CD4-positive, alpha-beta T cell treated with Interleukin-12 subunit alpha and Interleukin-12 subunit beta, for 1 hour (primary cell): ENCODE measurements at places on chromosomes 12 and 14.

- no peak for DNase-seq
These were observed 2.3 kb downstream of the CDK17 start for GRCh38 chr12:96397756-96398423.

DNA sequence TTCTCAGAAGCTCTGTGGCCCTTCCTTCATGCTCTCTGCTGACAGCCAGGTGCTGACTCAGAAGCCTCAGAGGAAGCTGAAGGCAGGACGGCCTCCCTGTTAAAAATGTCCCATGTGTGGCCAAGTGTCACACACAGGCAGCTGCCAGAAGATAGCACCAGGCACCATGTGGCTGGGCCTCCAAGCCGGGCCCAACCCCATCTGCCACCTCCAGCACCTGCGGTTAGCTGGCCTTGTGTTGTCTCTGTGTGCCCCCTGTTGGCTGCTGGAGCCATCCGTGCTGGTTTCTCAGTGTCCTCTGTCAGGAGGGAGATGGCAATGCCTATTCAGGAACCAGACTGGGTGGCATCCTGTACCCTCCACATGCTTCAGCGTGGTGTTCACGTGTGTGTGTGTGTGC lies 63.2 kb downstream of the TSPAN11 start:
- DNase-seq, result no peak

DNA sequence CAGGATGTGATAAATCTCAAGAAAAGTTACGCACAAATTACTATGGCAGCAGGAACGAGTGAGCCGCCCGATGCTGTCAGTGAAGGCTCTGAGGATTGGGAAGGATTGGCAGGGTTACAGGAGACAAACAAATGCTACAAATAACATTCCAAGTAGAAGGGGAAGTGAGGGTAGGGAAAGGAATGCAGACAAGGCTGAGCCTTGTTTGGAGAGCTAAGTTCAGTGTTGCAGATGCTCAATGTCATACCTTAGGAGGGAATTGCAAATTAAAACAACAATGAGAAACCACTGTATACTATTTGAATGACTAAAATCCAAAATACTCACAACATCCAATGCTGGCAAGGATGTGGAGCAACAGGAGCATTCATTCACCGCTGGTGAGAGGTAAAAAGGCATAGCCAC lies 1.3 kb downstream of the CLEC9A start:
- no peak for DNase-seq

DNA sequence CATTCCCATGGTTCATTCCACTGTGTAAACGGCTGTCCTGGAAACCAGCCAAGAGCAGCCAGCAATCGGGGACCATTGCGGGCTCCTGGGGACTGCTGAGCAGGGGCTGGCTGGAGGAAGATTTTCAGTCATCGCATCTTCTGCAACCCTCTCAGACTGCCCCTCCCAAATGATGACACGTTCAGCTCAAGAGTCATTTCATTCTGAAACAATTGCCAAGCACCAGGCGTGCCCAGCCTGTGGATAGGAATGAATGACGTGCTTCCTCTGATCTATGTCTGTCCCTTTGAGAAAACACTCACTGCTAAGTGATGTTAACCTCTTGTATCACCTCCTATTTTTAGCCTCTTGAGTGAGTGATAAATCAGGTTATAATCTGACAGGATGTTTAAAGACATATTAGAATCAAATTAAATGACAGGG lies 62.0 kb downstream of the NDUFA12 start:
- peak; percentile 57 for DNase-seq

GRCh38 chr14:62301911-62302310 lies 539.7 kb downstream of the SNAPC1 start:
- DNase-seq, result no peak

- no peak for DNase-seq
These were observed 326.9 kb downstream of the GRIN2B start for GRCh38 chr12:13654456-13654855.

- DNase-seq, result no peak
These were observed 32.6 kb downstream of the NGB start for GRCh38 chr14:77238356-77238755.

GRCh38 chr14:95291859-95292542 lies 27.7 kb downstream of the CLMN start:
- no peak for DNase-seq

DNA sequence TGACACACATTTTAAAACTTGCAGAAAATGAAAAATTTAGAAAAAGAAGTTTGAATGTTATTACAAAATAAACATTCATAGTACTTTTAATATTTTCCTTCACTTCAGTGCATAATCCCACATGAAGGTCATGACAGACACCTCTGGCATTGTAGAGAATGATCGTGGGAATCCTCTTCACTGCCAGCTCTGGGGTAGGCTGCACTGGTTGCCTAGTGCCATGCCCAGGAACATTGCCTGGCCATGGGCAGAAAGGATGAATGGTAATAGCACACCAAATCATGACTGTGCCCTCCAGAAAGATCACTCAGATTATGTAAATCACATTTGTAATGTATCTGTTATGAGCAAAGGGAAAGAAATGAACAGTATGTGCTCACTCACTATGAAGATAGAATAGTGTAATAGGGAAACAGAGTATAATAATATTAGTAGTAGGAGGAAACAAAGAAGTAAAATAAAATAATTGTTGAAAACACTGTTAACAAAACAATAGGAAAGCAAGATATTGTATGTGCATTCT lies 161.6 kb downstream of the PLCZ1 start:
- no peak for DNase-seq
